Epithelial cell of prostate (primary cell): ENCODE measurements at places on chromosomes 13 and 19.

GRCh38 chr19:6721773-6722172 lies 1.3 kb upstream of the C3 start:
- no peak for DNase-seq

DNA sequence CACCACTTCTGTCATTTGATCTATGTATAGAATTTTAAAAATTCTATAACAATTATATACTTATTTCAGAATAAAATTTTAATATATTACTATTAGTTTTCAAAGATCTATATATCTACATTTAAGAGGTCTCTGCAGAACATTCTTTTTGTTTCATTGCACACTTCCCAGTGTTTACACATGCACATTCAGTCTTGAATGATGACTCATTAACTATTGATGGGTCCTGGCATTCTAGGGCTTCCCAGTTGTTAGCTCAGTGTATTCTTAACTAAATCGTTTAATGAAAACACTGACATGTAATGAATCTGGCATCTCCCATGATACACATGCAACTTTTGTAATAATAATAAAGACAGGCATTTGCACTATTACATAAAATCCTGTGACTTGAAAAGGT lies 324.6 kb downstream of the KLF12 start:
- DNase-seq, result no peak

DNA sequence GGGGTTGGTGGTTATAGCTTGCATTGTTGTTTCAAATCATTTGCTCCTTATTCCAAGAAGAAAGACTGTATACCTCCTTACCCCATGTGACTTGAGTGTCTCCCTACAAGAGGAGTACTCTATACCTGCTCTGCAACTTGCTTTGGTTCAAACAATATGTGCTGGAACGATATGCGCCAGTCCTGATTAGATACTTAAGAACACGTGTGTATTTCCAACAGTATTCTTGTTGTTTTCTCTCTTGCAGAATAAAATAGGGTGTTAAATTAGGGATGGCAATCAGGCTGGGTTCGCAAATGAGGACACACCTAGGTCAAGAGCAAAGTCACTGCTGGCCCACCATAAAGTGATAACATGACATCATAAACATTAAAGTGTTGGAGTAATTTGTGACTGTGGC lies 895.0 kb upstream of the SLITRK1 start:
- DNase-seq, result no peak

DNA sequence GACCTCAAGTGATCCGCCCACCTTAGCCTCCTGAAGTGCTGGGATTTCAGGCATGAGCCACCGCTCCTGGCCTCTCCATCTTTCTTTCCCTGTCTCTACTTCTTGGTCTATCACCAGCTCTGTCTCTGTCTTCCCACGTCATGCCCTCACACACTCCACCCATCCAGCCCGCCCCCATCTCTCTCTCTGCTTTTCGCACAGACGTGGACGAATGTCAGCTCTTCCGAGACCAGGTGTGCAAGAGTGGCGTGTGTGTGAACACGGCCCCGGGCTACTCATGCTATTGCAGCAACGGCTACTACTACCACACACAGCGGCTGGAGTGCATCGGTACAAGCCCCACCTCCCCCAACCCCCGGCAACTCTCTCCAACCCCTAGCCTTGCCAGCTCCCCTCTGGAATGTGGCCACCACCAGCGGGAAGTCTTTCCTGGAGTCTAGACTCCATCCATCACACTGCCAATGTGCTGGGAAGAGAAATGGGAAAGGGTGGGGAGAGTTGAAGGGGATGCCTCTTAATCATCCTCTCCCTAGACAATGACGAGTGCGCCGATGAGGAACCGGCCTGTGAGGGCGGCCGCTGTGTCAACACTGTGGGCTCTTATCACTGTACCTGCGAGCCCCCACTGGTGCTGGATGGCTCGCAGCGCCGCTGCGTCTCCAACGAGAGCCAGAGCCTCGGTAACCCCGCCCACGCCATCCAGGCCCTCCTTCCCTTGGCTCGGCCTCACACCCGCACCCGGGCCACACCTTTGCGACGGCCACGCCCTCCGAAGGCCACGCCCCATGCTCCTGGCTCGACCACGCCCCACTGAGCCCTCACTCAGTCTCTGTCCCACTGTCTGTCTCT lies 22.5 kb downstream of the LTBP4 start:
- DNase-seq, result no peak

DNA sequence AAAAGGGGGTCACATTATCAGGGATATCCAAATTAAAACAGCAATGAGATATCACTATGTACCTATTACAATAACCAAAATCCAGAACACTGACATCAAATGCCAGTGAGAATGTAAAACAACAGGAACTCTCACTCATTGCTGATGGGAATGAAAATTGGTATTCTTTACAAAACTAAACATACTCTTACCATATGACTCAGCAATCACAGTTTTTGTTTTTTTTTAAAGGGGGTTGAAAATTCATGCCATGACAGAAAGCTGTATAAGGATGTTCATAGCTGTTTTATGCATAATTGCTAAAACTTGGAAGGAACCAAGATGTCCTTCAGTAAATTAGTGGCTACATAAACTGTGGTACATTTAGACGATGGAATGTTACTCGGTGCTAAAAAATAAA lies 71.6 kb upstream of the SLITRK1 start:
- DNase-seq, result no peak

- no peak for DNase-seq
These were observed 60.3 kb downstream of the ARHGEF7 start for GRCh38 chr13:111175372-111175771.

- no peak for DNase-seq
These were observed 865.1 kb downstream of the EFNB2 start for GRCh38 chr13:105670179-105670990.

GRCh38 chr19:10895920-10896319 lies 24.6 kb downstream of the CARM1 start:
- DNase-seq, result no peak

DNA sequence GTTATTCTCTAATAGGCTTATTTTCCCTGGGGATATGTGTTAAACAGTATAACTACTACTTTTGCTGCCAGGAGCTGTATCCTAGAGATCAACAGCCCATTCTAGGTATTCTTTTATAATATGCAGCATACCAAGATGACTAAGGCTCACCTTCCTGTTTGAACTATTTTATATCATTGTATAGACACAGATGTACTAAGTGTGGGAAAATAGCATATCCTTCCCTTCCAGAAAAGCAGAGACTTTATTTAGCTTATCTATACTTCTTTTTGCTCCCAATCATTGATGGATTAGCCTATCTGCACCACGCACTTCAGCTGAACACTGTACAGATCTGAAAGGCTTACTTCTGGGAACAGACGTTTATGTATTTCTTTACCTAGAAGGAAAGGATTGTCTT lies 82.6 kb downstream of the MAB21L1 start:
- DNase-seq, result no peak

GRCh38 chr19:42075364-42075615 lies 676 bp upstream of the ZNF574 start:
- no peak for DNase-seq

GRCh38 chr19:38417544-38418506 lies 8.2 kb downstream of the RASGRP4 start:
- DNase-seq, result no peak

- DNase-seq, result no peak
These were observed 14.2 kb downstream of the ZNF473 start for GRCh38 chr19:50039968-50040367.

DNA sequence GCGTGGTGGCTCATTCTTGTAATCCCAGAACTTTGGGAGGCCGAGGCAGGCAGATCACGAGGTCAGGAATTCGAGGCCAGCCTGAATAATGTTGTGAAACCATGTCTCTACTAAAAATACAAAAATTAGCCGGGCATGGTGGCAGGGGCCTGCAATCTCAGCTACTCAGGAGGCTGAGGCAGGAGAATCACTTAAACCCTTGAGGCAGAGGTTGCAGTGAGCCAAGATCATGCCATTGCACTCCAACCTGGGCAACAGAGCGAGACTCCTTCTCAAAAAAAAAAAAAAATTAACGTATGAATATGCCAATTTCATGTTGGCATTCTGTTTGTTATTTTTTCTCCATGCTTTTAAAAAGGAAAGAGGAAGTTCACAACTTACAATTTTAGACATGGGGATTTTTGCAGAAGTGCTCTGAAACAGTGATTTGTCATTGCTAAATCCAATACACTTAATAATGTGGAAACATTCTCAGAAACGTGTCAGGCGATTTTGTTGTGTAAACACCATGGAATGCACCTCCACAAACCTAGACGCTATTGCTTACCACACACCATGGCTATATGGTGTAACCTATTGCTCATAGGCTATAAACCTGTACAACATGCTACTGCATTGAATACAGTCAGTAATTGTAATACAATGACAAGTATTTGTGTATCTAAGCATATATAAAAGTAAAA lies 115.9 kb upstream of the PCDH20 start:
- DNase-seq, result peak; percentile 33

DNA sequence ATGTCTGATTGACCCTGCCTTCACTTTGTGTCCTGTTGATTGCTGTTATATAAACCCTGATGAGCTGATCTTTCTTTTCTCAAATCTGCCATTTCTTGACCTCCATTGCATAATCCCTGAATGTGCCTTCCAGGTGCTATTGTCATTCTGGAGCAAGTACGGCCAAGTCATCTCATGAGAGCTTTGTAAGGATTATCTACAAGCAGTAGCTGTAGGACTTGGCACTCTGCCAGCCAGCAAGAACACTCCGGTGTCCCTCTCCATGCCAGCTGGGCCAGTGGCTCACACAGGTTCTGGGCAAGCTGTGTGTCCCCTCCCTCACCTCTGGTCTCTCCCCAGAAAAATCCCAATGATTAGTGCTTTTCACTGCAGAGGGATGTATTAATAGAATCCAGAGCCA lies 348.1 kb downstream of the FOXO1 start:
- DNase-seq, result no peak

DNA sequence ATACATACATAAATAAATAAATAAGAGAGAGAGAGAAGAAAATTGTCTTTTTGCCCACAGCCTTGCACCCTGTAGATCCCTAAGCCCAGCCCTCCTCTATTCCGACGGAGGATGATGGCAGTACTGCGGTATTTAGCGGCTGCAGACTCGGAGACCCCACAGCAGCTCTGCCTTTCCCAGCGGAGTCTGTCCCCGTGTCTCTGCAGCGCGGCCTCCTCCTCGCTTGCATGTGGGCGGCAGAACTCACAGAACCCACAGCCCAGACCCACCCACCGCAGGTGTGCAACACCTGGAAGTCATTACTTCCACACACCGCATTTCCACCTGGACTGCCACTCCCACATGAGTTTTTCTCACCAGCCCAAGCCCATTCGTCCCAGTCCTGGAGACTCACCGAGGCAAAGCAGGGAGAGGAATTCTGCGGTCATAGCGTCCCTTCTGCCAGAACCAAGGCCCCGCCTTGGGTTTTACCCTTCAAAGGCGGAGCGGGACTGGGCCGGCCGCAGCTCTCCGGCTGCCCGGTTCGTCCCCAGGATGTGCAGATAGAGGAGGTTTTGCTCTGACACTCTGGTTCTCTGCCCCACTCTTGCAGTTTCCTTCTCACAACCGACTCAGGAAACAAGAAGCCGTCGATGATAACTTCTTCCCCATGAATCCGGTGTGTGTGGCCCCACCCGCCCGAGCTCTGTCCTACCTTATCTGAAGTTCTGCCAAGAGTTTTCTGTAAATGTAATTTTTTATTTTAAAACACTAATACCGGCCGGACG lies at the start of gene VSTM1:
VSTM1 (minus strand) TSS at position 548 of the 767 bp plus-strand sequence; CDS start at position 428, 120 bp downstream.
- no peak for DNase-seq
